ENCODE measurements at places on chromosomes 7 and 10.

GRCh38 chr10:98170249-98171117 is 36.0 kb downstream of the R3HCC1L start:
- DNase-seq, result peak; percentile 55

GRCh38 chr7:17033245-17033644 is 151.5 kb upstream of the AGR3 start:
- DNase-seq, result no peak

DNA sequence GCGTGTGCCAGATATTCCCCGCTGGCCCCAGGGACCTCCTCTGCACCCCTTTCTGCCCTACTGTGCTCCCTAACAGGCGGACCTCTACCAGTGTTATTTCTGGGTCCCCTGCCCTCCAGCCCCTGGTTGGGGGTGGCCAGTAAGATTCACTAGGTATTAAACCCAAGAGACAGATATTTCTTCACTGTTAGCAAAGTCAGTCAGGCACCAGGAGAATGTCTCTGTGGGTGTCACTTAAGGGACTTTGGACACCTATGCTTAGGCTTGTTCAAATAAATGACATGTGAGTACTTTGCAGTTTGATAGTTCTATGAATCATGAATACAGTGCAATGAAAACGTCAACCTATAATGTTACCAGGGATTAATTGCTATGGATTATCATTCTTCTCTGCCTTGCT is 234.3 kb upstream of the IGFBP3 start:
- DNase-seq, result no peak

- no peak for DNase-seq
Measured at GRCh38 chr10:28681291-28681763, 4.0 kb downstream of the BAMBI start.

DNA sequence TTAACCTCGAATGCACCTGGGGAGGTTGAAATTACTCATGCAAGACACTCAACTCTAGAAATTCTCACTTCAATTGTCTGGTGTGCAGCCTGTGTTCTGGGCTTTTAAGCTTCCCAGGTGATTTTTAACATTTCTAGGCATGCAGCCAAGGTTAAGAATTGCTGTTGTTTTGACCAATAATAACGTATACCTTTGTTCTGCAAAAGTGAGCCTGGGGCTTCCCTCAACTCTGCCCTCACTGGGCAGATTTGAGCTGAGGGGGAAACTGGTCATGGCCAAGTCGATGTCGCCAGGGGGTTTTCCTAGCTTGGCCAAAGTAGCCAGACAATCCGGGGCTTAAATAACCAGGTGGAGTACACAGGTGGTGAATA is 568 bp downstream of the PRSS2 start:
- no peak for DNase-seq

DNA sequence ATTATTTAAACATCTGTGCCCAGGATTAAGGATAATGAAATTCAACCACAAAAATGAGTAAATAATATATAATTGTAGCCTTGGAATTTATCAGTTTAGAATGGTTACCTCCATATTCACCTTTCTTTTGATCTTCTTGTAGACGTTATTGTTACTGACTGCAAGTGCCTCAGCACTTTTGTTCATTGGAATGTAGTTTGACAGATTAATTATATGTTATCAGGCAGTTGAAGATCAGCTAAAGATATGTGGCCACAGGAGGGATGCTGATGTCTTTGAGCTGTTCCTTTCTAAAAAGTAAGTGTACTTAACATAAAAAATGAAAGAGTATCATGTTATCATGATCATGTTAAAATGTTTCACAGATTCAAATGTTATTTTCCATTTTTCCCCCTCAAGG is 5.6 kb downstream of the LRRC72 start:
- DNase-seq, result no peak

GRCh38 chr7:138493535-138493934 is 33.5 kb downstream of the TRIM24 start:
- DNase-seq, result no peak

GRCh38 chr7:49669285-49669684 is 104.2 kb upstream of the VWC2 start:
- no peak for DNase-seq

- no peak for DNase-seq
Measured at GRCh38 chr10:11875494-11876281, 52.5 kb downstream of the PROSER2 start.

GRCh38 chr7:34748728-34749089 is 90.7 kb downstream of the NPSR1 start:
- DNase-seq, result no peak

- peak; percentile 69 for DNase-seq
Measured at GRCh38 chr10:133307776-133308420, 774 bp downstream of the TUBGCP2 start.

DNA sequence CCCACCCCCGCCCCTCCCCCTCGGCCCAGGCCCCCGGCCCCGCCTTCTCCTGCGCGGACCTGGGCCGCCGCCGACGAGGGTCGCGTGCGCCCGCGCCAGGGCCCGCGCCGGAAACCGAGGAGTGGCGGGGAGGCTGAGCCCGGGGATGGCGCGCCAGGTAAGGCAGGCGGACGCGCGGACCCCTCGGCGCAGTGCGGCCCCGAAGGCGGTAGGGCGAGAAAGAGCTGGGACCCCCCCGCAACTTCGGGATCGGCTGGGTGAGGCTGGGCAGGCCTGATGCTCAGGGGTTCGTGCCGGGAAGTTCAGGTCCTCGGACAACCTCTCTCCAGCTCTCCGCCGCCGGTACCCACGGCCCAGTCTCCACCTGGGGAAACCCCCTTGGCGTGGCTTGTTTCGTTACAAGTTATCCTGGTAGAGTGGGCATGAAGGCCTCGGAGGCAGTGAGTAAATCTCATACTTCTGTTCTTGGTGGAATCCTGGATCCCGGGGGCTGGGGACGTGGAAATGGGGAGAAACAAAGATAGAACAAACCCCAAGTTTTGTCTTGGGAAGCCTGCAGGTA is 58.4 kb downstream of the ZNF467 start:
- no peak for DNase-seq

DNA sequence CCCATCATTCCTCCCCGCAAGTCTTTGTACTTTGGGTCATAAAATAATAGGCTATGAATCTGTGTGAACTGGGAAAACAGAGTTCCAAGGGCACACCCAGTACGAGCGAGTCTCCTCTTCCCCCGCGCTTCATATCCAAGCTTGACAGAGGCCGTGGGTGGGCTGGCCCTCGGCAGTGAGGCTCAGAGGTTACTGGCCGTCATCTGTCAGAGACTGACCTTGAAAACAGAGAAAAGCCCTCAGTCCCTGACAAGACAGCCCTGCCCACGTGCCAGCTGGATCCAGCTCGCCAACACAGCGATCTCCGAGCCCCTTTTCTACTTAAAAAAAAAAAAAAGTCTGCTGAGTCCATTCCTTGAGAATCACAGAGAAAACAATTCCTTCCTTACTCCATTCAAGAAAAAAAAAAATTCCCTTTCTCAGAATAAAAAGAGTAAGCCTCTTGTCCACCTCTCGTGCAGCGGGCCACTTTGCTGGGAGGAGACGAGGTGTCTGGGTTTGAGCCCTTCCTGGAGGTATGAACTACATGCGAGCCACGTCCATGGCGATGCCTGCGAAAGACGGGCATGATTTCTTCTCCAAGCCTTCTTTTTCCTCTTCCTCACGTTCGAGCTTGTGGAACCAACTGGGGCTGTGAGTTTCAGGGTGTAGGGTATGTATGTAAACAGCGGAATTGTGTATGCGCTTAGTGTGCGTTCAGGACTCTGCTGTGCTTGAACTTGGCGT is 744 bp upstream of the BICC1 start:
- DNase-seq, result peak; percentile 3

- DNase-seq, result no peak
Measured at GRCh38 chr10:3485057-3485686, 299.8 kb downstream of the KLF6 start.

DNA sequence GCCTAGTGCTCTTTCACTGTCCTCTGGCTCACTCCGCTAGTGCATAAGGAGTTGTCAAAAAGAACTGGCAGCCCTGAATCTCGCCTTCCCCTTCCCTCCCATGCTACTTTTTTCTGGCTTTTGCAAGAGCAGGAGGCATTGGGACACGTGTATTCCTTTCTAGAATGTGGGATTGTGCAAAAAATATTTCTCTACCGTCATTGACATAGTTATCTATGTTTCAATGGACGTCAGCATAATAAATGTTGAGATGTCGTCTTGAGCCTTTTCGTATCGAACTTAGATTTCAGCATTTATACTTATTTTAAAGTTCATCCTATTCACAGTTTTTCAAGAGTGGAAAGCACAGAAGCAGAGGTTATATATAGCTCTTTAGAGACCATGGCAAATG is 727 bp downstream of the ING3 start:
- DNase-seq, result no peak

GRCh38 chr7:155870334-155871180 is 58.3 kb upstream of the SHH start:
- no peak for DNase-seq

GRCh38 chr10:86988520-86988919 is 20.2 kb downstream of the ADIRF start:
- no peak for DNase-seq

DNA sequence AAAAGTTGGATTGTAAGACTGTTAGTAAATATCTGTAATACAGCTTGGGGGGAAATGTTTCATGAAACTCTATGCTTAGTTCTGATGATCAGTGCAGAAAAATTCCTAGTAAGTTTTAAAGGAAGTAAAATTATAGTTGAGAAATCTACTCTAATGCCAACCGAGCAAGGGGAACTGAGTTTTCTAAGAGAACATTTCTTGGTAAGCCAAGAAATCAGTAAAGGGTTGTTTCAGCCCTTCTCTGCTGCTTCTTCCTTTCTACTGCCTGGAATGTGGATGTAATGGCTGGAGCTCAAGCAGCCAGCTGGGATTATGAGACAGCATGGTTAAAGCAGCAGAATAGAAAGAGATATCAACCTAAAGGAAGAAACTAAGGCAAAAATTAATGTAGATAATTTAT is 15.9 kb upstream of the AKR1B1 start:
- no peak for DNase-seq

DNA sequence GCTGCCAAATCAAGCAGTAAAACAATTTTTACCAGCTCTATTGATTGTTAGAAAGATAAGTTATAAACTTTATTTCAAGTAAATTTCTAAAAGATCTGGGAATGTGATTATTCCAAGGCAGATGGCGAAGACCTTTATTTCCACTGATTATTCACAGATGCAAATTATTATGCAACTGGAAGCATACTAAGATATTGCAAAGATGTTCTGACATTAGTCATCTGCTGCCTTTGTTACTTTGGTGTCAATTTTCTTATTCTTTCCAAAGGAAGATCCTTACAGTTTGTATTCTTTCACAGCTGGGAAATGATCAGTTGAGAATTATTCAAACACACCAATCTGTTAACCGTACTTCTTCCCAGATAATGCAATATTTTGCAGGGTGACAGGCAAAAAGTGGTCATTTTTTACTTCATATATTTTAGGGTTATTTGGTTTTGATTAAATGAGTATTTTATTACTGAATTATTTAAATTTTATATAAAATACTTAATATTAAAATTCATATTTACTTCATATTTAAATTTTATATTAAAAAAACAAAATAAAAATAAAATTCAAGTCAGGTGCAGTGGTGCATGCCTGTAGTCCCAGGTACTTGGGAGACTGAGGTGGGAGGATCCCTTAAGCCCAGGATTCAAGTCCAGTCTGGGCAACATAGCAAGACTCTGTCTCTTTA is 171.3 kb downstream of the FZD1 start:
- DNase-seq, result no peak

- DNase-seq, result peak; percentile 63
Measured at GRCh38 chr7:128381161-128381821, 19.8 kb upstream of the PRRT4 start.

DNA sequence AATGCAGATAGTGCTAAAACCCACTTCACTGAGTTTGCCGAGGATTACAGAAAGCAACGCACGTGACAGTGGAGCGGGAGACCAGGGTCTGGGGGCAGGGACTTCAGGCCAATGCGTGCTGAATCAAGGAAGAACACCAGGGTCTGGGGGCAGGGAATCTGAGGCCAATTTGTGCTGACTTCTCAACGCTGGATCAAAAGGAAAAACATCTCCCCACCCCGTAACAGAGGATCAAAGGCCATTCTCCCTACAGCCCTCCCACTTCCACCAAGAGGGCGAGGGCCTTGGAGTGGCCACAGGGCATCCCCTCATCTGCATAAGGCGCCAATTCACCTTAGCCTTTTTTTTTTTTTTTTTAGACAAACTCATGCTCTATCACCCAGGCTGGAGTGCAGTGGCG is 22.3 kb upstream of the BNIP3 start:
- no peak for DNase-seq

- no peak for DNase-seq
Measured at GRCh38 chr7:114623146-114623545, 208.5 kb downstream of the FOXP2 start.

Data from endothelial cell (in vitro differentiated cells).